ENCODE measurements at places on chromosomes 6 and 20.

DNA sequence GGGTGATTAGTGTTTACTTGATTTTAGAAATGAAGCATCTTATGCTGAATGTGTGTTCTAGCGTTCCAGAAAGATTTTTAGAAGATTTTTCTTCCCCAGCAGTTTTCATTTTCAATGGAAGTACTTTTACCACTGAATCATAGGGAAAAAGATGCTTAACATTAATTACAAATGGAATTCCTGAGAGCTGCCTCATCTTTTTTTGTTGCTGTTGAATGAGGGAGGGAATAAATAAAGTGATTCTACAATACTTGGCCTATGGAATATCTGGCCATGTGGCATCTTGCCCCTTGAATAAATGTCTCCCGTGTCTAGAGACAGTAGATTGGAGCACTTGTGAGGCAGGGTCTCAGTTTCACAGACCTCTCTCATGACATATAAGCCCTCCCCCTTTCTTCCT lies 44.1 kb upstream of the SLC22A1 start:
- no peak for DNase-seq

GRCh38 chr6:82783587-82784236 lies 281.9 kb downstream of the UBE3D start:
- no peak for DNase-seq

DNA sequence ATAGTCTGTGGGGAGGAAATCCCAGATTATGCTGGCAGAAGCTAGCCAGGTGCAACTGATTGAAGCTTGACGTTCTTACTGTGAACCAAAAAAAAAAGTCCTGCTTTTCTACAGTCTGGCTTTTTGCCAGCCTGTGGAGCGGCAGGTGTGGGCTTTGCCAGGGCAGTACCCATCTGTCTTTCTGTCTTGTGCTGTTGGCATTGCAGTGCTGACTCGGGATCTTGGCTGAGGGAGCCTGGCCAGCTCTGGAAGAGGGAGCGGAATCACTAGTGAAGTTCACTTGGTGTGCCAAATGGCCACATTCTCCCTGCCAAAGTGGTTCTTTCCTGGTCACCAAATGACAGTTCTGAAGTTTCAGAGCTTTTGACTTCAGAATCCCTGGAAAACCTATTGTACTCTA lies 5.0 kb downstream of the KIF3B start:
- DNase-seq: no peak

- DNase-seq: no peak
These were observed 73.4 kb downstream of the PTPN1 start for GRCh38 chr20:50583442-50584150.

GRCh38 chr6:98067375-98067774 lies 767.0 kb upstream of the POU3F2 start:
- no peak for DNase-seq

DNA sequence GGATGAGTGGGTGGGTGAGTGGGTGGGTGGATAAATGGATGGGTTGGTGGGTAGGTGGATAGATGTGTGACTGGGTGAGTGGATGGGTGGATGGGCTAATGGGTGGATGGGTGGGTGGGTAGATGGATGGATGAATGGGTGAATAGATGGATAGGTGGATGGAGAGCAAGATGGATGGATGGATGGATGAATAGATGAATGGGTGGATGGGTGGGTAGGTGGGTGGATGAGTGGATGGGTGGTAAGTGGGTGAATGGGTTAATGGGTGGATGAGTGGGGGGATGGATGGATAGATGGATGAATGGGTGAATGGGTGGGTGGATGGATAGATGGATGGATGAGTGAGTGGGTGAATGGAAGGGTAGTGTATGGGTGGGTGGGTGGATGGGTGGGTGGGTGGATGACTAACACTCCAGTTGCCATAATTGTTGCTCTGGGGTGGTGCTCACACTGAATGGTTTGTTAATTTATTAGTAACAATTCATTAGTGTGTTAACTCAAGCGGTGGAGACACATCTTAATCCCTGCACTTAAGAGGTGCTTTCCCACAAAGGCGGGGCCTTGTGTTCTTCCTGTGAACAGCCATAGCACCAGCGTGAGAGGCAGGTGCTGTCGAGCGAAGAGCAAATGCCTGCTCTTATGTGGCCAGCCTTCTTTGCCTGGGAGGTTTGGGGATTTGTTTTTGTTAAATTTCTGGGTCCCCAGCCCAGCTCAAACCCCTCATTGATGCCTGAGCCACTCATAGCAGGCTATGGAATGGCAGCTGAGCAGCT lies 4.9 kb upstream of the APCDD1L start:
- no peak for DNase-seq

DNA sequence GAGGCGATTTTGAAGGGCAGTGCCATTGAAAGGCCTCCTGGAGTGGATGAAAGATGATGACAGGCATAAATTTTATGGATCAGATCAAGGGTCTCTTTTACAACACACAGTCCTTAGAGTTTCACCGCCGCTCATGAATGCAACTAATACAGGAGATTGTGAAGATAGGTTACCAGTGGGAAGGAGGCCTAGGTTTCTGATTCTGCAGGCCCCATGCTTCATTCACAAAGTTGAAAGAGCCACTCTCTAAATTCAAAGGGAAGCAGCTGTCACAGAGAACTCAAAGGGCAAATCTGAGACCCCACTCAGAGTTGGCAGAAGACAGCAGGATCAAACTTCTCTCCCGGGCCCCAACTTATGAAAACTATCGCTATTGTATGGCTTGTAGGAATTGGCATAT lies 137.6 kb downstream of the MAP3K7 start:
- no peak for DNase-seq

- DNase-seq: no peak
These were observed 28.3 kb upstream of the MDGA1 start for GRCh38 chr6:37725957-37726356.

- no peak for DNase-seq
These were observed 53.3 kb downstream of the SYNDIG1 start for GRCh38 chr20:24522452-24523330.

Measured in foreskin melanocyte (primary cell).